ENCODE measurements at places on chromosomes 12 and 14.

DNA sequence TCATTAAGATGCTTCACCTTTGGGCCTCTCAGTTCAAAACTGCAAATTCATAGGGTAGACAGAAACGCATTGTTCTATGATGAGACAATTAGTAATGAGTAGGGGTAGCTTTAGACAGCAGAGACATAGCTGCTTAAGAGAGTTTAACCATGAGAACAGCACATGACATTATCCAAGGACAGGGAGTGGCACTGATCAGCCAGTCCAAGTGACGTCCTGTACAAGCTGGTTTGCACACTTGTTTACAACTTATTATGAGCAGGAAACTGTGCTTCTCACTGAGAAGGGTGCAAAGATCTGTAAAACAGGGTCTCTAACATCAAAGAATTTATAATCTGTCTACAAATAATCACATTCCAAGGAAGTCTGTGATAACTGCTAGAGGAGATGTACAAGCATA lies 11.2 kb upstream of the SRSF5 start:
- H3K27me3 ChIP-seq = no peaks in the 10 kb centered on the region
- DNase-seq = no peak
- H3K4me3 ChIP-seq = no peak overlapping the region
- no peak overlapping the region for H3K27ac ChIP-seq
- H3K4me1 ChIP-seq = no peaks in the 10 kb centered on the region
- H3K36me3 ChIP-seq = no peaks in the 10 kb centered on the region

DNA sequence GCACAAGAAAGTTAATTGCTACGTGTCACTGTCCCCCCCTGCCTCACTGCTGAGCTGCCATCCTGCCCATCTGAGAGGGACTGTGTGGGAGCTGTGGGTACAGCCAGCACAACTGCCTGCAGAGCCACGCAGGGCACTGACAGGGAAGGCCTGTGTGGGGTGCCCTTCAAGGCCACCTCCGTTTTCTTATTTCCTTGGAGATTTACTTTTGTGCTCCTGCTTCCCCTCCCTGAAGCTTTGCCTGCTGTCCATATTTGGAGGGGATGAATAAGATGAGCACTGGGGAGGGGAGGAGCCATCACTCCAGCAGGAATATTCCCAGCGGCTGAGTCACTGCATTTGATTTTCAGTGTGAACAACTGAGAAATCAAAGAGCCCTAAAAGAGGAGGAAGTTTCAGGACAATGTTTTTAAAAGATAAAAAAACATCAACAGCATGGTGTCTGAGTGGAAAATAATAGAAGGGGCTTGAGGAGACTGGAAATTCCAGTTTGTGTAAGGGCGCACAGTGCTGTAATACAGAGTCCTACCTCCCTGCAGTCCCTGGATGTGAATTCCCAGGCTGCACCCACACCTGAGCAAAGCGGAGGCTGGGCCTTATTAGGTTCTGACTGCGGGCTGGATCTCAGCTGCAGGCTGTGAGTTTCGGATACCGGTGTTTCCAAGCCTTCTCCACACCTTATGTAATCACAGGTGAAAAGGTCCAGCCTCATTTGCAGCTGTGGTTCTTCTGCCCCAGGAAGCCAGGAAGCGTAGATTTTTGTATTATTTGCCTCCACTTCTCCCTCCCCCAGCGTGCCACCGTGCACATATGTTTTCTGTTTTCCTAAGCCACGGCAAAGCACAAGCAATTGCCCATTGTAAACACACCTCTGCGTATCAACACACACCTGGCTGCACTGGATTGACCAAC lies 192.6 kb upstream of the BCL2L14 start:
- H3K27me3 ChIP-seq = no peaks in the 10 kb centered on the region

DNA sequence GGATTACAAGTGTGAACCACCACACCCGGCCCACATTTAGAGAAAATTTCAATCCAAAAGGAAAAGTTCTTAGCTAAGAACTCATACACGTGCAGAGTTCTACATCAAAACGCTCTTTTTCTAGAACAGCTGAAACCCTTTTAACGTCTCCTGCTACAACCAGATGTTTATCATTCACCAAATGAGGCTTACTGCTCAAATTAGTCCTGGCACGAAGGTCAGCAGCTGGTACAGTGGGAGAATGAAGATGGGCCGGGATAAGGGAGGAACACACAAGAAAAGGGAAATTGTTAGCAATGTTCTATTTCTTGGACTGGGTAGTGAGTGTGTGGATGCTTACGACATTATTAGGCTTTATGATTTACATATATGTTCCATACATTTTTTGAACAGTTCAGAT lies 37.2 kb downstream of the PRKAB1 start:
- no peak overlapping the region for H3K4me3 ChIP-seq
- H3K27ac ChIP-seq = no peak overlapping the region
- peaks cover 39% of the 10 kb centered on the region for H3K36me3 ChIP-seq
- H3K27me3 ChIP-seq = no peaks in the 10 kb centered on the region

- H3K27me3 ChIP-seq = no peaks in the 10 kb centered on the region
- no peaks in the 10 kb centered on the region for H3K4me1 ChIP-seq
- DNase-seq = no peak
- H3K27ac ChIP-seq = no peak overlapping the region
- H3K4me3 ChIP-seq = no peak overlapping the region
- H3K36me3 ChIP-seq = no peaks in the 10 kb centered on the region
Observed at GRCh38 chr14:92753250-92753649, 4.8 kb upstream of the LGMN start.

DNA sequence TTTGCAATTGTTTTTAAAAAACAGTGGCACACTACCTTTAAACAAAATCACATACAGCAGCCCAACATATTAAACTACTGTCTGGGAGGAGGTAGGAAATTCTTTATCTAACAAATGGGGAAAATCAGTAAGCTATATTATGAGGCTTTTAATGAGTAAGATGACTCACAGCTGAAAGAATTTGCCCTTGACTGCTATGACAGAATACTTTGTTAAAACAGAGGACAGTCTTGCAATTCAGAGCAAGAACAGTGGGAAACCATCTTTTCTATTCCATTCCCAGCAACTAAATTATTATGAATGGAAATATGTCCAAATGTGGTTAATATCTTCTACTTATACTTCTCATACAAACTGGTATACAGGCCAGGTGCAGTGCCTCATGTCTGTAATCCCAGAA lies 49.2 kb upstream of the SGPP1 start:
- H3K4me3 ChIP-seq = no peak overlapping the region
- H3K36me3 ChIP-seq = no peaks in the 10 kb centered on the region
- DNase-seq = no peak
- H3K27ac ChIP-seq = peak overlapping the region; percentile 52

GRCh38 chr12:70648831-70649230 lies 11.6 kb upstream of the PTPRB start:
- peaks cover 42% of the 10 kb centered on the region for H3K4me1 ChIP-seq
- no peak for DNase-seq
- no peaks in the 10 kb centered on the region for H3K27me3 ChIP-seq
- H3K27ac ChIP-seq = peak overlapping the region; percentile 98
- H3K36me3 ChIP-seq = no peaks in the 10 kb centered on the region
- H3K4me3 ChIP-seq = no peak overlapping the region

DNA sequence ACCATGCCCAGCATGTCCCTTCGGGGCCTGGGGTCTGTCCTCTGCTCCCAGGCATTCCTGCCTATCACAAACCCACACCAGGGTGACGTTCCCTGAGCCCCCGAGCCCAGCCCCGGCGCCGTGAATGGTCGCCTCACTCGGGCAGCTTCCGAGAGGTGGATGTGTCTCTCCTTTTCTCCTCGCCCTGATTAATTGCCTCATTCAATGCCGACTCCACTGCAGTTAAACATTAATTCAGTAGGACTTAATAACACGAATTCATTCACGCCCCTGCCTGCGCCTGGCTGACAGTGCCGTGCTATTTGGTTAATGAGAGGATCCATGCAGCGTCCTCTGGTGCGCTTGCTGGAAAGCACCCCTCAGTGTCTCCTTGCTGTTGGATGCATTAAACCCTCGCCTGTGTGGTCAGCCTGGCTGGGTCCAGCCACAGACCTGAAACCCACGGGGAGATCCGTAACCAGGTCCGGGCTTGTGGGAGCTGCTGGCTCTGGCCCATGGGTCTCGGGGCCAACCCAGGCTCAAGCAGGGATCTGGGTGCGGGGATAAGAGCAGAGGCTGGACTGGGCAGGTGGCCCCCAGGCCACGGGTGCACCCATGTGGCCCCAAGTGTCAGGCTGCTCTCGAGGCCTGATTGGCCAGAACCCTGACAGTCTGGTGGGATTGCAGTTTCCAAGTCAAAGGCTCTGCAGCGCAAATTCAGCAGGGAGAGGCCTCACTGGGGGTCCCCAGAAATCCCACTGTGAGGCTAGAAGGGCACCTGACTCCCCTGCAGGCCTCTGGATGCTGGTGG lies 55.4 kb downstream of the FBRSL1 start:
- no peaks in the 10 kb centered on the region for H3K4me1 ChIP-seq
- no peak overlapping the region for H3K4me3 ChIP-seq
- H3K27ac ChIP-seq = no peak overlapping the region
- H3K36me3 ChIP-seq = no peaks in the 10 kb centered on the region

- H3K4me3 ChIP-seq = no peak overlapping the region
Observed at GRCh38 chr12:75642226-75642625, 130.8 kb upstream of the KRR1 start.

DNA sequence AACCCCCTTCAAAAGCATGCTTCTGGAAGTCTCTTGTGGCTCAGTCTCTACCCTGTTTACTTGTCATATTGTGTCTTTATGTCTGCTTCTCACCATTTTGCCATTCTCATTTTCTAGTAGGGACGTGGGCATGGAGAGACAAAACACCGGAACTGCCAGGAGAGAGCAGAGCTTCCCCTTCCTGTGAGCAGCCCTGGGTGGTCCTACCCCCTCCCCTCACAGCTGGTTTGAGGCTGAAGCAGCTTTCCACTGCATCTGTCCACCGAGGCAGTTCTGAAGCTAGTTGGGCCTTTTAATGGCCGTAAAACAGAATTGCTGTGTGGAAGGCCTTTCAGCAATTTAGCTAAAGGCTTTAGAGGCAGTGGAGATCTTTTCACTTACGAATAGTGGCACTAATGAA lies 77.0 kb downstream of the PELI2 start:
- no peaks in the 10 kb centered on the region for H3K27me3 ChIP-seq
- no peaks in the 10 kb centered on the region for H3K4me1 ChIP-seq
- no peak for DNase-seq
- H3K4me3 ChIP-seq = no peak overlapping the region
- no peak overlapping the region for H3K27ac ChIP-seq
- no peaks in the 10 kb centered on the region for H3K36me3 ChIP-seq

DNA sequence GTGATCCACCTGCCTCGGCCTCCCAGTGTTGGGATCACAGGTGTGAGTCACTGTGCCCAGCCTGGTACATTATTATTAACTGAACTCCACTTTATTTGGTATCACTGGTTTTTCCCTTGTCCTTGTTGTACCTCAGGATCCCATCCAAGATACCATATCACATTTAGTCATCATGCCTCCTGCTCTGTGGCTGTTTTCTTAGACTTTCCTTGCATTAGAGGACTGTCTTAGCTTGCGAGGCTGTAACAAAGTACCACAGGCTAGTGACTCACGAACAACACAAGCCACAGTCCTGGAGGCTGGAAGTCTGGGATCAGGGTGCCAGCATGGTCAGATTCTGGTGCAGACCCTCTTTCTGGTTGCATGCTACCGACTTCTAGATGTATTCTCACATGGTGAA lies 12.2 kb downstream of the KLC1 start:
- peaks cover 3% of the 10 kb centered on the region for H3K4me1 ChIP-seq
- DNase-seq = no peak
- H3K27ac ChIP-seq = no peak overlapping the region
- peaks cover 42% of the 10 kb centered on the region for H3K36me3 ChIP-seq

DNA sequence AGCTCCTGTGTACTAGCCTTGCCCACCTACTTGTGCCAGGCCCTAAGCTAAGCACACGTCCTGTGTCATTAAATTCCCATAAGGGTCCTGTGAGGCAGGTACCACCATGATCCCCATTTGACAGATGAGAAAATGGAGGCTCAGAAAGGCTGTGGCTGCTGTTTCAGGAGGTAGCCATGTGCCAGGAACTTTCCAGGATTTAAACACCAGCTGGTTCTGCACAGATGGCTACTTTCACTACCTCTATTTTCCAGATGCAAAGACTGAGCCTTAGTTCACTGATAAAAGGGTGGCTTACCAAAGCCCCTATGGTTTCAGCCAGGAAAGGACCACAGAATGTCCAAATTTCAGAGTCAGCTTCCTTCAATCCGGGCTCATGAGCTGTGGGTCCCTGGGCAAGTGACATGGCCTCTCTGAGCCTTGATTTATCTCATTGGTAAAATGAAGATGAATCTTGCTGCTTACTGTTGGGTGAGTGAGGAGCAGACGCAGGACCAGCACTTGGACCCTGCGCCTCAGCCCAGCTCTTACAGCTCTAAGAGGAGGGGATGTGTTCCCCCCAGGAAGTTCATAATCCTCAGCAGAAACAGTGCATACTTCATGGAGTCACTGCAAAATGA lies 23.5 kb downstream of the CMKLR1 start:
- no peaks in the 10 kb centered on the region for H3K4me1 ChIP-seq
- no peaks in the 10 kb centered on the region for H3K27me3 ChIP-seq
- no peak overlapping the region for H3K27ac ChIP-seq
- no peak overlapping the region for H3K4me3 ChIP-seq

GRCh38 chr12:58069268-58069963 lies 128.0 kb downstream of the ATP23 start:
- H3K4me3 ChIP-seq = no peak overlapping the region
- DNase-seq = no peak
- peaks cover 54% of the 10 kb centered on the region for H3K4me1 ChIP-seq
- H3K36me3 ChIP-seq = no peaks in the 10 kb centered on the region
- peak overlapping the region; percentile 97 for H3K27ac ChIP-seq

- no peak overlapping the region for H3K4me3 ChIP-seq
- H3K27ac ChIP-seq = no peak overlapping the region
- H3K4me1 ChIP-seq = no peaks in the 10 kb centered on the region
- no peaks in the 10 kb centered on the region for H3K27me3 ChIP-seq
- no peaks in the 10 kb centered on the region for H3K36me3 ChIP-seq
Observed at GRCh38 chr14:98204139-98204538, 1067.9 kb downstream of the BCL11B start.

GRCh38 chr12:14326699-14327098 lies 38.8 kb upstream of the ATF7IP start:
- H3K4me3 ChIP-seq = no peak overlapping the region
- H3K4me1 ChIP-seq = no peaks in the 10 kb centered on the region
- H3K27ac ChIP-seq = no peak overlapping the region
- no peaks in the 10 kb centered on the region for H3K36me3 ChIP-seq
- no peak for DNase-seq

DNA sequence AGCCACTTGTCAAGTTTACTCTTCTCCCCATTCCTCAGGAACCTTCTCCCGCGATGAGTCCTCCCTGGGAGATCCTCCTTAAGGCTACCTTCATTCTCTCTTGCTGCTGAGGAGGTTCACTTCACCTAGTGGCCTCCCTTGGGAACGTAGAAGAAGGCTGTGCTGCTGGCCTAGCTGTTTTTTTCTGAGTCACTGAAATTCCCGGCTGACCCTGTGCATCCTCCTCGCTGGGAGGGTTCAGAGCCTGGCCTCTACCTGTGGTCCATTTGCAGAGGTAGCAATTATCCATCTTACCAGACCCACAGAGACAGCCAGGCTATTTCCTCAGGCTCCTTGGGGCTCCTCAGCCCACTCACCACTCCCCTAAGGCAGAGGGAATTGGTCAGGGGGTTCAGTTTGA lies 4.6 kb downstream of the KRT82 start:
- no peaks in the 10 kb centered on the region for H3K27me3 ChIP-seq
- no peak overlapping the region for H3K27ac ChIP-seq
- no peaks in the 10 kb centered on the region for H3K4me1 ChIP-seq
- DNase-seq = no peak
- H3K36me3 ChIP-seq = no peaks in the 10 kb centered on the region

All from RWPE2 (cell line).